ENCODE measurements at places on chromosomes 12 and 14.

- DNase-seq: no peak
Measured at GRCh38 chr12:96864335-96864734, 42.7 kb upstream of the NEDD1 start.

- no peak for DNase-seq
Measured at GRCh38 chr14:71799841-71800240, 132.4 kb upstream of the RGS6 start.

DNA sequence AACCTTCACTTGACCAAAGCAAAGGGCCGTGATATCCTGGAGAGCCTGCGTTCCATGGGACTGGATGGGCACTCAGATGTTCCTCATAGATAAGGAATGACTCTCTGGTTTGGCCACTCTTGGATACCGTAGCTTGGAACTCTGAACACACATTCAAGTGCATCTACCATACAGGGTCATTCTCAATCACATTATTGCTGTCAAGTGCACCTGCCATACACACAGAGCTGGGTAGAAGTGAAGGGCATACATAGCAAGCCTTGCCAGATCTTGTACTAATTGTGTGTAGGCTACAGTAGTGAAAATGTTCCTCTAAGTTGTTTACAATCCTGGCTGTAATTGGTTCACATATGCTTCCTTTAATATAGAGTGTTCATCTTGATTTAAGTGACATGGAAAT lies 58.3 kb downstream of the PELI2 start:
- DNase-seq: peak; percentile 56

GRCh38 chr12:112239020-112239419 lies 113.7 kb downstream of the TRAFD1 start:
- no peak for DNase-seq

- DNase-seq: no peak
Measured at GRCh38 chr12:31594681-31595080, 3.7 kb upstream of the DENND5B start.

- DNase-seq: no peak
Measured at GRCh38 chr14:66619952-66620351, 112.0 kb downstream of the GPHN start.

DNA sequence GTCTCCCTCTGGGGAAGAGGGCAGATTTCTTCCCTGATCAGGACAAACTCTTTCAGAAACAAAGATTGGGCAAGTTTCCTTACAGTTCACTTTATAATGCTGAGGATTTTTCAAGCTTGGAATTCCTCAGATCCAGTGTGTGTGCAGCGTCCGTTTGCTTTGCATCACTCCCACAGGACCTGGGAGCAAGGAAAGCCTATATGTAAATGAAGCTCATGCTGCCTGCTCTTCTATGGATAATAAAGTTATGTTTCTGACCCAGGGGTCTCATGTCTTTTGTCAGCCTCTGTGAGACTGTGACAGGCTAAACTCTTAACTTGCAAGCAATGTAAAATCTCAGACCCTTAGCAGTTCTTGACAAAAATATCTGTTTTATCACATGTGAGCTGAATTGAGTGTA lies 41.6 kb downstream of the TRHDE start:
- no peak for DNase-seq

DNA sequence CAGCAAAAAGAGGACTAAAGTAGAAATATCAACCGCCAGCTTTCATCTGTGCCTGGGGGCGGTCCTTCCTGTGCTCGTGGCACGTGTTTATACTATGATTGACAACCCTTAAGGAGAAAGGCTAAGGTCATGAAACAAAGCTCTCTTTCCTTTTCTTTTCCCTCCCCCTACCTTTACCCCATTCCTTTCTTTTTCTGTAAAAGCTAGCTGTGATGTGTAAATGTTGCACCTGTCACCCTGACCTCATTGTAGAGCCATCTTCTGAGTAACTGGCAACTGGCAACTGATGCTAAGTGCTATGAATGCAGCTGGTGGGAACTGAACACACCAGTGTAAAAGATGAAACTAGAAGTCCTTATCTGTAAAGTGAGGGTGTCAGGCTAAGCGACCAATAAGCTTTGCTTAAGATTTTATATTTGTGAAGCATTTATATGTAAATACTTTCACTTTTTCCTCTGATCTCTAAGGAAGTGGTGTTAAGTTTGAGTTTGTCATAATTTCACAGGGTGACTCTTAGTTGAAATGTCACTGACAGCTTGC lies 102.8 kb upstream of the BCAT1 start:
- no peak for DNase-seq

DNA sequence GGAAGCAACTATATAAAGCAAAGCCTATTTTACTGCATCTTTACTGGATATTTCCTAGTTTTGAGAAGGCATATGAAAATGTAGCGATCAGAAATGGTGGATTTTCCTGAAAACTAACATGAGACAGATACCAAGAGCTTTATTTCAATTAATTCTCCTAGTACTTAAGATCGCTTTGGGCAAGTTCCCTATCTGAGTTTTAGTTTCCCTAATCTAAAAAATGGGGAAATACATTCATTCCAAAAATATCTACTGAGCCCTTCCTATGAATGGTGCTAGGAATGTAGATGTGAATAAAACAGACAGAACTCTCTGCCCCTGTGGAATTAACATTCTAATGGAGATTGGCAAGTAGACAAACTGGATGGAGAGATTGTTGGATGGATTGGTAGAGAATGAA lies 8.4 kb downstream of the CATSPERB start:
- DNase-seq: no peak

- no peak for DNase-seq
Measured at GRCh38 chr14:93962701-93963601, 13.4 kb downstream of the ASB2 start.

DNA sequence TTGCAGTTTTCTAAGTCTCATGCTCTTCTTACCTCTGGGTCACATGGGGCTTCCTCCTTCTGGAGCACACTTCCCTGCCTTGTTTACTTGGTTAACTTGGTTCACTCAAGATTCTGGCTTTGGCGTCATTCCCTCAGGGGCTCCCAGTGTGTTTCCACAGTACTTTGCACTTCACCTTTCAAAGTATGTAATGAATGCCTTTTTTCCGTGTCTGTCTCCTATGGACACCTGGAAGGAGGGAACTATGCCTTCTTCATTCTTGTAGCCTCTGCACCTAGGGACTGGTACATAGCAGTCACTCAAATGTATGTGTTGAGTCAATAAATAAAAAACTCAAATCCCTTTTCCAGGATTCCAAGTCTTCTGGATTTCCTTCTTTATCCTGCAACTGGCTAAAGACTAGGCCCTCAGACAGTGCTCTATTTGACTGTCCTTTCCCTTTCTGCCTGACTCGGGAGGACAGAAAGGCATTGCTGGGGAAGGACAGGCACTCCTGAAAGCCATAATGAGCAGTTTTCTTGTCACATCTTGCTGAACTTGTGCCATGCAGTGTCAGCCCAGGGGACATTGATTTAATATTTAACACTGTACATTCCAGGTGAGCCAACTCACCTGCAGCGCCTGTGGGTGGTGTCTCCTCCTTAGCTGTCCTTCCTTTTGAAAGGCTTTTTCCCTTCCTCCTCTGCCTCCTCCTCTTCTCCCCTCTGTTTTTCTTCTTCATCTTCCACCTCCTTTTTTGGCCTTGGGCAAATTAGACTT lies 12.8 kb downstream of the MYRFL start:
- no peak for DNase-seq

DNA sequence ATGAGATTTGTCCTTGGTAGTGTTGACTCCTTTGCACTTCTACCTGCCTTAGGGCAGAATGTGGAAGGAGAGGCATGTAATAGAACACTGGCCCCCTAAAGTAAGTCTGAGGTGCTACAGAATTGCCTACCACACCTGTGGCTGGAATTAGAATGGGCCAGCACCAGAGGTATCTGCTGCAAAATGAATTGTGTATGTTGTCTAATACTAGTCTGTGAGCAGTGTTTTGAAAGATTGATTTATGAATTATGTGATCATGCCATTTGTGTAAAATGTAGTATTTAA lies 5.7 kb upstream of the STYX start:
- DNase-seq: no peak

- DNase-seq: no peak
Measured at GRCh38 chr14:68308726-68309520, 483.9 kb downstream of the ZFP36L1 start.

DNA sequence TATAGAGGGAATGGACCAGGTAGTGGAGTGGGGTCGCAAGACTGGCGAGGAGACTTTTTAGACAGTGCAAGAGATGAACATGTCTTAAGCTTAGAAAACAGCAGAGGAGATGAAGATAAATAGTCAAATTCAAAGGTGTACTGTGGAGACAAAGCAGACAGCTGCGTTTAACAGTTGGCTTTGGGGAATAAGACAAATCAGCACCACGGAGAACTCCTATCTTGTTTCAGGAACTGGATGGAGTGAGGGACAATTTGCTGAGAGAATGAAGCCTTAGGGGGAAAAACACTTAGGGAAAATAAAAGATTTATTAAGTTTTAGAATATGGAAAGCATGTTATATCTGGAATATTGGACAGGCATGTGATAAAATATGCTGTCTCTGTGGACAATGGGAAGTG lies 458.8 kb downstream of the GLT1D1 start:
- DNase-seq: no peak

- no peak for DNase-seq
Measured at GRCh38 chr12:39252628-39253027, 190.3 kb downstream of the KIF21A start.
